Left lung (tissue), 14 donors: ENCODE measurements at places on chromosomes 6 and 20.

DNA sequence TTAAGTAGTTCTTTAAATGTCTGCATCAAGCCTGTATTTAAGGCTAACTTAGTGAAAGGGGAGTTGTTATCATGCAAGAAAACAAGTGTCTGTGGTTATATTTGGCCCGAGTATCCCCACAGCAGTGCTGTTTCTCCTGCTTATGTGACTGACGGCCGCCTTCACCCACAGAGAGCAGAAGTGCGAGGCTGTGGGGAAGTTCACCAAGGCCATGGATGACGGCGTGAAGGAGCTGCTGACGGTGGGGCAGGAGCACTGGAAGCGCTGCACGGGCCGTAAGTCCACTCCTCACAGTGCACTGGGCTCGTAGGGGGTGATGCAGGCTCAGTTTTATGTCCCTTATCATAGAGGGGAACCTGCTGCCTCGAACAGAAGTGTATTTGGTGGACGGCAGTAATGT is 53.2 kb upstream of the SYNJ2 start:
- no peak for DNase-seq

DNA sequence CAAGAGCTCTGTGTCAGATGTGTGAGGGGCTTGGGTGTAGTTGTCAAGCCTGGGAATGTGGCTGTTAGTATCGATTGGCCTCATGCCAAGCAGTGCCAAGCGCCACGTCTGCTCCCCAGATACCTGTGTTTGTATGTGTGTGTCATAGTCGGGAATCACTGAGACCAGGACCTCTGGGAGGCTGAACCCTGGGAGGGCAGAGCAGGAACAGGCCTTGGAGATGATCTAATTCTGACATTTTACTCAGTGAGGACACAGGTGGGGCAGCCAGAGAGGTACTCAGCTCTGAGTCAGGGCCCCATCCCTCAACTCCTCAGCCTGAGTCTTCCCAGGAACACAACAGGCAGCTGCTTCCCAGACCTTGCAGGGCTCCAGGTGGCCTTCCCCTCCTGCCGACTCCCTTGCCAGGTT is 51.2 kb upstream of the FANCE start:
- no peak for DNase-seq

DNA sequence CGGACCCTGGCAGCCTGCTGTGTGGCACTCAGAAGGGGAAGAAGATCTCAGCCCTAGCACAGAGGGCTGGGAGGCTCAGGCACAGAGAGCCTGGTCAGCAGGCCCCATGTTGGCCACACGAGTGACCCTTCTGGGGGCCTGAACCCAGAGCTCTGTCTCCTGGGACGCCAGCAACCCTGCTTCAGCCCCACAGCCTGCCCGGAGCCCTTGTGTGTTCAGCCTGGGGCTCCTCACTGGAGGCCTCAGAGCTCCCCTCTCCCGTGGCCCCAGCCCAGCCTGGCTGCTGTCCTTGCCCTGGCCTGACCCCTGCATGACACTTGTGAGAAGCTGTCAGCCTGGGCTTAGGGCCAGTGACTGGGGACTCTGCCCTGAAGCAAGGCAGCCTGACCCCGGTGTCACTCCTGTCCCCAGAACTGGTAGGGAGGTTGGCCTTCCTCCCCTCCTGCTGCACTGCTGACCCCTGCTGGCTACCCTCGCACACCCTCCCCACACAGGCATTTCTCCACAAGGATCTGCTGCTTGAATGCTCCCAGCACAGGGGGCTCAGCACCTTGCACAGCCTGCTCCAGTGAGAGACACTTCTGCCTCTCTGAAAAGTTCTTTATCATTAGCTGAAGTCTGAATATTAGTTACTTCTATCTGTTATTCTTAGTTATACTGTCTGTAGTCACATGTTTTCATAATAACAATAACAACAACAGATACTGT is 15.4 kb upstream of the IP6K3 start:
- DNase-seq, result peak; percentile 59

- no peak for DNase-seq
These were observed 2.6 kb downstream of the DDR1 start for GRCh38 chr6:30886897-30887255.

GRCh38 chr6:143026696-143027449 is 33.8 kb upstream of the AIG1 start:
- no peak for DNase-seq

- DNase-seq, result no peak
These were observed 46.5 kb downstream of the STK4 start for GRCh38 chr20:45012682-45013302.

GRCh38 chr20:50379049-50379990 is 130.9 kb upstream of the PTPN1 start:
- DNase-seq, result peak; percentile 98

GRCh38 chr6:164039954-164040375 is 625.4 kb downstream of the QKI start:
- DNase-seq, result peak; percentile 32

DNA sequence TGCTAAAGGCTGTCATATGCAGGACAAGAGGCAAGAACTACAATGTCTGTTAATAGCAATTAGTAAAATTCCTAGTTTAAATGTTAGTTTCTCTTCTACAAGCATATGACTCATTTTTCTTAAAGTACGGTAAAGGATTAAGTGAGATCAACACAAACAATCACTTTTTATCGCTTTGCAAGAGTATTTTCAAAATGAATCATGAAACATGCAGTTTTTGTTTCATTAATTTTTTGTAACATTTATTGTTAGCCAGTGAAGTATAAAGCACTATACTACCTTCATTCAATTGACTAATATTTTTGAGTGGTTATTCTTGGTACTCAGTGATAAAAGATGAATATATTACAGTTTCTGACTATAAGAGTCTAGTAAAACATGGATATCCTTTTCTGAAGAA is 138.6 kb downstream of the AHI1 start:
- no peak for DNase-seq

- DNase-seq, result no peak
These were observed 191.4 kb downstream of the REV3L start for GRCh38 chr6:111291336-111292259.

DNA sequence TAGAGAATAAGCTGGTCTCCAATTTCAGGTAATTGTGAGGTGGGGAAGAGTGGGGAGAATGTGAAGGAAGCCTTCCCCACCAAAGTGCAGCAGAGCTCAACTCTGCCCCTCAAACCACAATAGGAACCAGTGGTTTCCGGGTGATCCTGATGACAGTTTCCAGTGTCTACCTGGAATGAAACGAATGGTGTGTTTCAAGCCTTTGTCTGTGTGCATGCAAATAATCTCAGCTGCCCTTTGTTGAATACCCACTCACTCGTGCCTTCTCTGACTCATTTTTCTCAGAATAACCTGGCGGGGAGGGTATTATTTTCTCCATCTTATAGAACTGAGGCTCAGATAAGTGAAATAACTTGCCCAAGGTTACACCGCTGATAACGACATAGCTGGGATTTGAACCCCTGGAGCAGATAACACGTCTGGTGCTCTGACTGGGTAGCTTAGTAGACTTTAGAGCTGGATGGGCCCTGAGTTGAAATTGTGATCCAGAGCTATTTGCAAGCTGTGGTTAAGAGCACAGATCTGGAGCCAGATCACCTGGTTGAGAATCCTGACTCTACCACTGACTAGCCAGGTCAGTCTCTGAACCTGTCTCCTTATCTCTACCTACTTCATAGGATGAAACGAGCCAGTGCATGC is 85.1 kb downstream of the EYA2 start:
- DNase-seq, result no peak

DNA sequence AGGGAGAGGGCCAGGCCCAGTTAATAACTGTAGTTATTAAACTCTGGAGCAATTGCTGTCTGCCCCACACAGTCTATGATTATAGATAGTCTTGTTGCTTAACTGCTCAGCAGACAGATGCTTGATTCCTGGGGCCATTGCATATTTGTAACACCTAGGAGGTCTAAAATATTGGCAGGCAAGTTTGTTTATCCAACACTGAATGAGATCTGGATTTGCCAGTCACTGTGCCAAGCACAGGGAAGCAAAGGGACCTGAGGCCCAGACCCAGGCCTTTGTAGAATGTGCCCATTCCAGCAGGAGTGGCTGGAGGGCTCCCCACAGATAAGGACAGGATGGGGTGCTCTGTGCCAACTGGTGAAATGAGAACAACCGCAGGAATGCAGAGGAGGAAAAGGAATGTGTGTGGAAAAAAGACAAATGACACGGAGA is 17.6 kb upstream of the ENTPD6 start:
- DNase-seq, result peak; percentile 58

DNA sequence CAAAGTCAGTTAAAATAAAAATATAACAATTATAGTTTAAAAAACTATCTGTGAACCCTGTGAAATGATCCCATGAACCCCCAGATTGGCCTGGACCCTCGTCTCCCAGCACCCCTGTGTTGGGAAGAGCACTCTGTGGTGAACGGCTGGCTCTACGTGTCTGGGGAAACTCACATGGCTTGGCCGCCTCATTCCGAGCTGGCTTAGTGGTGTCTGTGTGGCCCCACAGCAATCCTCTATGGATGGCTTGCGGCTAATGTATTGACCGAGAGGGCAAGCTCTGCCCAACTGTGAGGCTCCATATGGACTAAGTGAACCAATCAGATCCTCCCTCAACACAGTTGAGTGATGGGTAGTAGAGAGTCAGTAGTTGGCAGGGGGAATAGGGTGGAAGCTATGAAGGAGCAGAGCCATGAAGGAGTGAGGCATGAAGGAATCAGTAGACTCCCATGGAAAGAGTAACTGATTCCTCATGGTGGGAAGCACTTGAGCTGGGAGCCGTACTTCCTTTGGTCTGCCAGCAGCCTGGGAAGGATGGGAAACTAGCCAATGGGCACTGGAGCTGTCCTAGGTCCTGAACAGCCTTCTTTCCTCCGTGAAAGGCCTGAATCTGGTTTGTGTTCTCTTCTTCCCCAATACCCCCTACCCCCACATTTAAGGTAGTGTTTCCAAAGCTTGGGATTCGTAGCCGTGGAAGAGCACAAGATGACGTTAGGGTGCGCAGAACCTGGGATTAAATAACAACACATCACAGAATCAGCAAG is 21.6 kb upstream of the ZNF831 start:
- DNase-seq, result no peak

DNA sequence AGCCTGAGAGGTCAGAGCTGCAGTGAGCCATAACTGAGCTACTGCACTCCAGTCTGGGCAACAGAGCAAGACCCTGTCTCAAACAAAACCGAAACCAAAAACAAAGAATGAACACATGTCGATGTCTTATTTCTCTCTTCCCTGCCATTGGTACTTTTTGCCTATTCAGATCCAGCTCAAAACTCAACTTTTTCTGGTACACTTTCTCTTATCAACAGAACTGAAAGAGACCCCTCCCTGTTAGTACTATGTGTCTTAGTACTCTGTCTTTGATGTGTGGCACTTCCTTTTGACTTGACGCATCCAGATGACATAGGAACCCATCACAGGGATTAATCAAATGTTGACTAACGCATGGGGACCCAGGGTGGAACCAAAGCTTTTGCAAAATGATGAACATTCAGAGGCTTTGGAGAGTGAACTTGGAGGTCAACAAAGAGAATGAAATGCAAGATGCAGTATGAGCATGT is 44.8 kb downstream of the AKAP12 start:
- no peak for DNase-seq

DNA sequence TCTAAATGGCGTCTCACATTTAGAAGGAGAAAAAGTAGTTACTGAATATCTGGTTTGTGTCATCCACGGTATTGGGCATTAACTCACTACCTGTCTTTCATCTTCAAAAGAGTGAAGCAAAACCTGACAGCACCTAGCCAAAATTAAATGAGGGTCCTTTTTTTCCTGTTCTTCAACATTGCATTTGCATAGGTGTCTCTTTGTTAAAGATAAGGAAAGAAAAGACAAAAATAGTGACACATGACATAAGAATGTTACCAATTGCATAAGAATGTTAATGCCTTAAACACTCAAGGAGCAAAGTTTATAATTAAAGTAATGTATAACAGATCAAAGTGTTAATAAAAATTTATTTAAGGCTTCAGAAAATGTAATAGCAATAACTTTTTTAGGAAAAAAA is 61.4 kb upstream of the MANEA start:
- no peak for DNase-seq

- DNase-seq, result no peak
These were observed 26.4 kb upstream of the BHLHE23 start for GRCh38 chr20:63032861-63033793.

DNA sequence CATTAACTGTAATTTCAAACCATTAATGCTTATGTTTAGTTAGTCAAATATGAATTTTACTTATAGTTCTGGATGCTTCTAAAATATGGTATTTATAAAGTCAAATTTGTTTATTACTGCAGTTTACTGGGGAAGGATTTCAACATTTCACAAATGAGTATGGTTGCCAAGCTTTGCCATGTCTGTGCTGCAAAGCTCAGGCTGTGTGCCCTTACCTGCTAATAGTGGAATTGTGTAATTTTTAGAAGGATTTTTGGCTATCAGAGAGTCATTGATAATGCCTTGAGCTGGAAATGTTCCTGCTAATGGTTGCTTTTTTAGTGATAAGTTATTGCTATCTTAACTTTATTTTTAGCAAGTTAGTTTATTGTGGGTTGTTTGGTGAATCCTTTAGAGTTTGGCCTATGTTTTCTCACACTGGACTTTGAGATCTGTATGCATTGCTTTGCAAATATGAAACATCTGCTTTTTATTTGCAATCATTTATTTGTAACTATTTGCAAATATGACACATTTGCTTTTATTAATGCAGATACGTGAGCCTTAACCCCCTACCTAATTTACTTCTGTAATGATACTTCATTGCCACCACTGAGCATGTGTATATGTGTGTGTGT is 105.8 kb downstream of the CD109 start:
- DNase-seq, result no peak
